ENCODE measurements at places on chromosomes 1 and 21.
A peak's percentile ranks its signal among the peaks of the same experiment; 100 is the strongest.

DNA sequence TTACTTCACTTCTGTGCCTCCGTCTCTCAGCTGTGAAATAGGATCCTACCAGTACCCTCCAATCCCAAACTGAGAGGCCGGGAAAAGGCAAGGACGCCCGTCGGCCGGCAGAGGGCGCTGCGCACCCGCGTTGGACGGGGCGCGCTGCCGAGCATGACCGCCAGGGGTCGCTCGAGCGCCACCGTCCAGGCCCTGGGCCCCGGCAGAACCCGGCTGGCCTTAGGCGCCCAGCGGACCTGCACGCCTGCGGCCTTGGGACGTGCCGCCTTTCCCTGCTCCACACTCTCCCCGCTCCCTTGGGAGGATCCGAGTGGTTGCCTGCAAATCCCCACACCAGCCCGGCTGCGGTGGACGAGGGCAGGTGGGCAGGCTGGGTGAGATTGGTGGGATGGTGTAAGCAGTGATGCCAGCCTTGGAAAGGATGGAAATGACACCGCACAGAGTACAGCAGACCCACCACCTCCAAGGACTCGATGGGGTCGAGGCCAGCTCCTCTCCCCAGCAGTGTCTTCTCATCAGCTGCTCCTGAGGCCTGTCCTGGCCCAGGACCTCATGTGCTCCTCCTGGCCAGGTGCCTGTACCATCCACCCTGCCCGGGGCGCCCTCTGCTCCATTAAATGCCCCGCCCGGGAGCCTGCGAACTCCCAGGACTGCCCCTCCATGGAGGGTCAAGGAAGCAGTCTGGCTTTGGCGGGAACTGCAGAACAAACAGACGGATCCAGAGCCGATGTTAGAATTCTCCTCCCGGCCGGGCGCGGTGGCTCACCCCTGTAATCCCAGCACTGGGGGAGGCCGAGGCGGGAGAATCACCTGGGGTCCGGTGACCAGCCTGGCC is 47.4 kb upstream of the LBR start:
- no peak for DNase-seq

- no peak for DNase-seq
Measured at GRCh38 chr1:43279161-43279560, 6.2 kb downstream of the C1orf210 start.

- DNase-seq: peak; percentile 10
Measured at GRCh38 chr1:226309398-226310244, 657 bp upstream of the LIN9 start.

- no peak for DNase-seq
Measured at GRCh38 chr1:93346421-93346993, 800 bp downstream of the DR1 start.

DNA sequence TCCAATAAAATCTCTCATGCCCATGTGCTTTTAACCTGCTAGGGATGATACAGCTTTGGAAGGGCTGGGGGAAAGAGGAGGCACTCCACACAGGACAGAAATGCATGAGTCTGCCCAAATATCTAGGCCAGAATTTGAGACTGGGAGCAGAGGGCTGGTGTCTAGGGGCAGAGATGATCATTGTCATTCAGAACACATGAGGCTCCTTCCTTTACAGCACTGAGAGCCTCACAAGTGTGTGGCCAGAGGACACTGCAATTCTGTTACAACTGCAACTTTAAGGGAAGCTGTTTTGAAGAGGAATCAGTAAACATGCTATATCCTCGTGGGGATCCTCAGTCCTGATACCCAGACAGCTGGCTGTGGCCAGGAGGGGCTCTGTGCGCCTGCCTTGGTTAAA is 541.3 kb downstream of the OMA1 start:
- no peak for DNase-seq

All from dorsolateral prefrontal cortex (tissue), 122 donors.